ENCODE measurements at places on chromosomes 7 and 10. TPM values are rescaled to one million over a fixed set of nuclear protein-coding genes. Genes with fewer than 3 reads are reported as not detected.

DNA sequence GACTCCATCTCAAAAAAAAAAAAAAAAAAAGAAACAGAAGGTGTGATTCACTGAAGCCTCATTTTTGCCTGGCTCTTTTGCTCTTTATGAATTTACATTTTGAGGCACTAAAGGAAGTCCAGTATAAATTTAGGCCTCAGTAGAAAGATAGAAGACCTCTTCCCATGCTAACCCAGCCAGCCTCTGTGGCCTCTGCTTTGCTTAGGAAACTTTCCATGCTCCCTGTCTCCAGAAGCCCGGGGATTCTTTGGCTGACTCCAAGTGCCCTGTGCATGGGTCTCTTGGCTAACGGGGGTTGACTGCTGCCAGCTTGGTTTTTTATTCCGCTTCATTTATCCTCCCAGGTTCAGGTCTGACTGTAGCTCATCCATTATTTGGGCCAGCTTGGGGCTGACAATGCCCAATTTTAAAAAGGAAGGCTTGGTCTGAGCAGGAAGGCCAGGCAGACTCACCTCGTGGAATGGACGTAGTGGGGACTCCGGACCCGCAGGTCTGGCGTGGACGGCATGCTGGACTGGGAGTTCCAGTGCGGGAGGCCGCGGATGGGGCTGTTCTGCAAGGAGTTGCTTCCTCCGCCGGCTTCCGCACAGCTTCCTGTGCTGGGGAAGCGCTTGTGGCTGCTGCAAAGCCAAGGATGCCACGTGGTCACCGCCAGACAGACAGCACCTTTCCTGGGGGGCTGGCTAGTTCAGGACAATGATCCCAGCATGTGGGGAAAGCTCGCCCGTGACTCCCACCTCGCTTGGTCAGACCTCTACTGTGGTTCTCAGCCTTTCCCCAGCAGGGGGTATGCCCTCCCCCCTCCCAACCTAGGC is 72.3 kb downstream of the PRPF18 start:
- no peak for DNase-seq

DNA sequence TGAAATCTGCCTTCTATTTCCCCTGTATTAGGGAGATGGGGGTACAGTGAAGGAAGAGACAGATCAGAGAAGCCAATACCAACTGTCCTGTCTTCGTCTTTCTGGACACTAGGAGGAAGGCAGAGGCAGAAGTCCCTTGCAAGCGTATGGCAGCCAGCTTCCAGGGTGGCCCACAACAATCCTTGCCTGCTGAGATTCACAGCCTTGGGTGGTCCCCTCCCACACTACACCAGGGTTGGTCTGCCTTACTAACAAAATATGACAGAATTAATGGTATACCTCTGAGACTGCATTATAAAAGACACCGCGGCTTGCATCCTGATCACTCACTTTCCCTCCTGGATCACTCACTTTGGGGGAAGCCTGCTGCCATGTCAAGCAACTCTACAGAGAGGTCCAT is 90.4 kb downstream of the IDE start:
- DNase-seq: no peak

DNA sequence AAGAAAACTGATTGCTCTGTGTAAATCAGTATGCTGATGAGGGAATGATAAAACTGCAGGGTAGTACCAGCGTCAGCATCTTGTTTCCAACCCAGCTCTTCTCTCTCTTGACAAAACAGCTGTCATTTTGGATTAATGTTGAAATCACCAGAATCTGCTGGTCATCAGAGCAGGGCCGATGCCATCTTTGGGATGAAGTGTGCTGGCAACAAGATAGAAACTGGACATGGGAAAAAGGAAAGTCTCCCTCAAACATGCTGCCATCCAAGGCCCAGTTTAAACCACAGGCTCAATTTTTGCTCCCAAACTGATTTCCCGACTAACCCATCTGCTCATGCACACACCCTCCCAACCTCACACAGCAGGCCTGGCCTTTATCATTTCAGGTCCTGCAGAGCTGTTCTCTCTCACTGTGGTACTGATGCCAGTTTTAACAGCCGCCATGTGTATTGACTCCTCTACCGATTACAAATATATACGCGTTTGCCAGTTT is 285.2 kb downstream of the AUTS2 start:
- DNase-seq: no peak

- no peak for DNase-seq
Measured at GRCh38 chr10:102102421-102102820, 17.7 kb downstream of the LDB1 start.

- DNase-seq: no peak
Measured at GRCh38 chr7:156897673-156898072, 4.7 kb upstream of the LMBR1 start.

- no peak for DNase-seq
Measured at GRCh38 chr7:94429153-94429552, 34.5 kb downstream of the COL1A2 start.

- no peak for DNase-seq
Measured at GRCh38 chr10:18417950-18418527, 233.3 kb downstream of the NSUN6 start.

DNA sequence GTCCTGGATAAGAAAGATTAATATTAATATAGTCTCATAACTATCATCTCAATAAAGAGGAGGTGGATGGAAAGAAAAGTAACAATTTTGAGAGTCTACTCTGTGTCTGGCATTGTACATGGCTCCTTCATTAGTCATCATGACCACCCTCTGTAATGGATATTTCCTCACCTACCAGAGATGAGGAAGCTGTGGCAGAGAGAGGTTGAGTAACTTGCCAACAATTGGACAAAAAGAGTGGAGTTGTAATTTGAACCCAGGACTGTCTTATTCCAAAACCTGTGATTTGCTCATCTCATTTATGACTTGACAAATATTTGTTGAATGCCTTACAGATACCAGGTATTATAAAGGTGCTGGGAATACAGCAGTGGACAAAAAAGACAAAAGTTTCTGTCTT is 2.1 kb upstream of the IDE start:
- no peak for DNase-seq

DNA sequence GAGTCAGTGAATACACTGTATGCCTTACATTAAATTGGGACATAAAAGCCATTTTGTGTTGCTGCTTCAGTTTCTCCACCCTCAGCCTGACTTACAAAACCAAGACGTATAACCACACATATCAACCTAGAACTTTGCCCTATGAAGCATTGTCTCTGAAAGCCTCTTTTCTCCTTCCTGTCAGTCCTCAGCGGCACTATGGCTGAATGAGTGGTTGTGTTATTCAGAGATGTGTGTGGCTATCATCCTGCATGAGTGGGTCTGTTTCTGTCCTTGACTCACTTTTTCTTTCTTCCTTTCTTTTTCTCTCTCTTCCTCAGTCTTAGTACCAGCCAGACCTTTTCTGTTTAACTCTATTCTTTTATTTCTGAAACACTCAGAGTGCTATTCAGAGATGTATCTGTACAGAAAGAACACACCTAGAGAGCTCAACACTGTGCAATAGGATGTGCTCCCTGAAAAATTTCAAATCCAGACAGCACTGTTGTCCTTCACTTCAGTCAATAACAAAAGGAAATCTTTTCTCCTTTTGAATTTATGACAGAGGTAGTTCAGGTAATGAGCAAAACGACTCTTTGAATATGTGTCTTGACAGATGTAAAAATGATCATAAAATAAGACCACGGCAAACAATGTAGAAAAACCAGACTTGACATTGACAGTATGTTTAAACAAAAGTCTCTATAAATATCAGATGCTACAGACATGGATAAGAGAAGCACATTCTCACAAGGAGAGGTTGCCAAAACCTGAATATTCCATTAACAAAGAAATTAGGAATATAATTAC is 163.3 kb upstream of the FEZF1 start:
- no peak for DNase-seq

- DNase-seq: no peak
Measured at GRCh38 chr10:121526801-121527221, 71.4 kb downstream of the FGFR2 start.

DNA sequence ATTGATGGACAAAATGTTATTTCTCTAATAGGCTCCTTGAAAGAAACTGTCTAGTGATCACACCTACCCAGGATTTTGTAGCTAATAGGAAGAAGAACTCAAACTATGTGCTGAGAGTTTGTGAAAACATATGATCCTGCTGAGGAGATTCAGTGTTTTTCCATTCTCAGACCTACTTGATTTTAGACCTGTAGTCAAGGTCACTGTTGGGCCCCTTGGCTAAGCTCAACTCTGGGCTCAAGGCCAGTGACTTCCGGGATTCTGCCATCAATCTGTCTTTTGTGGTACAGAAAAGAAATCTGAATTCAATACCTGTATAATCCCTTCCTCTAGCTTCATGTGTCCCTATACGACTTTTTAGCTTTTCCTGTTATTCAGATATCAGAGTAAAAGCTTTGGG is 79.7 kb upstream of the FERD3L start:
- no peak for DNase-seq

GRCh38 chr7:96284835-96285234 is 37.1 kb downstream of the SLC25A13 start:
- no peak for DNase-seq

DNA sequence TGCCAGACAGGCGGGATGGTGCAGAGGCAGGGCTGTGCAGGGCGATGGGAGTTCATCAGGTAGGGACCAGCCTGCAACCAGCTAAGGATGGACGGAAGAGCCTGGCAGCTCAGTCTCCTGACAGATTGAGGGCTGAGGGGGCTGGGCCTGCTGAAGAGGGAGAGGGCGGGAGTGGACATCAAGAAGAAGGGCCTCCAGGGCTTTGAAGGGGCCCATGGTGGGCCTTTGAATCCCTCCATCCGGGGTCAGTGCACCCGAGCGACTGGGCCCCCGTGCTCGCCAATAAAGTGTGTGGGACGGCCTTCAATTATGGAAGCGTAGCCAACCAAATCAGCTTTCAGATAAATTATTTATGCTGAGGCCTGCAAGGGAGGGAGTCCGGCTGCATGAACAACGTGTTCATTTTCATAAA is 431.2 kb downstream of the RPS24 start:
- no peak for DNase-seq

Gene RNF133
- not detected for total RNA-seq

Gene ABCC2
- total RNA-seq: 3.6 TPM

Gene SORBS1
- total RNA-seq: 3.7 TPM

Gene SPDYE11
- not detected for total RNA-seq

Gene NOLC1
- 35.6 TPM for total RNA-seq

Gene SPDYE2
- 0.39 TPM for total RNA-seq

Gene KIF5B
- total RNA-seq: 69.0 TPM

Gene RARRES2
- total RNA-seq: not detected
